ENCODE measurements at places on chromosomes 12 and 14. TPM values are rescaled to one million over a fixed set of nuclear protein-coding genes. Genes with fewer than 3 reads are reported as not detected.

DNA sequence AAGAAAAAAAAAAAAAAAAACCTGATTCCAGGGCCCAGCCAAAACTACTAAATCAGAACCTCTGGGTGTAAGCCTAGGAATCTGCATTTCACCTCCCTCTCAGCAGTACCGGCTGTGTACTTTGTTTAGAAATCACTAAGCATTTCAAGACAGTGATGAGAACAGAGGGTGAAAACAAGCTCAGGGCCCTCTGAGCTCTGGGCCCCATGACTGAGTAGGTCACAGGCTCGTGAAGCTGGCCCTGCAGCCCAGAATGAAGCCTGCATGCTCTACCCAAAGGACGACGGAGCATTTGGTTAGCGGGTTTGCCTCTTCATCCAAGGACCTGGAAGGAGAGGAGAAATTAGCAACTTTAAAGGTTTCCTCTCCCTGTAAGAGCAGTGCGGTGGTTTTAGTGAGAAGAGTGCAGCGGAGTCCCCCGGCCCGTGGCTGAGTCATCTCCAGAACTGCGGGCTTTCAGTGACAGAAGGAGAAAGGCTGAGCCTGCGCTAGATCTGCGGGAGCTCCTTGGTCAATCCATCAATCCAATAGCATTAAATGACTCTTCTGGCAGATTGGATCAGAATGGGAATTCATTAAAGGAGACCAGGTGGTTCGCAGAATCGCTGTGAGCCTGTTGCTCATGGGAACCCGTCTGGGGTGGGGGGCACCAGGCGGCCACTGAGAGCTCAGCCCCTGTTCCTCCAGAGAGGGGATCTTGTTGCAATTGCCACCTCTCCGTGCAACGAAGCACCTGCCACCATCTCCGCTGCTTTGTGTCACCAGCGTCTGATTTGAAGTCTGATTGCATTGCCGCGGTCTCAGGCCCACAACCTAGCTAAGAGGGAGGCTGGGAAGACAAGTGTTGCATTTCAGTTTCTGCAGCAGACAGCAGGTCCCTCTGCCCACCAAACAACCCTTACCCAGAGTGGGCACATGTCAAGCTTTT lies 7.3 kb downstream of the IL31 start:
- DNase-seq: no peak

GRCh38 chr12:118354903-118355302 lies 17.8 kb downstream of the TAOK3 start:
- DNase-seq: no peak

- DNase-seq: no peak
Observed at GRCh38 chr12:55407866-55408265, 7.5 kb downstream of the OR6C65 start.

DNA sequence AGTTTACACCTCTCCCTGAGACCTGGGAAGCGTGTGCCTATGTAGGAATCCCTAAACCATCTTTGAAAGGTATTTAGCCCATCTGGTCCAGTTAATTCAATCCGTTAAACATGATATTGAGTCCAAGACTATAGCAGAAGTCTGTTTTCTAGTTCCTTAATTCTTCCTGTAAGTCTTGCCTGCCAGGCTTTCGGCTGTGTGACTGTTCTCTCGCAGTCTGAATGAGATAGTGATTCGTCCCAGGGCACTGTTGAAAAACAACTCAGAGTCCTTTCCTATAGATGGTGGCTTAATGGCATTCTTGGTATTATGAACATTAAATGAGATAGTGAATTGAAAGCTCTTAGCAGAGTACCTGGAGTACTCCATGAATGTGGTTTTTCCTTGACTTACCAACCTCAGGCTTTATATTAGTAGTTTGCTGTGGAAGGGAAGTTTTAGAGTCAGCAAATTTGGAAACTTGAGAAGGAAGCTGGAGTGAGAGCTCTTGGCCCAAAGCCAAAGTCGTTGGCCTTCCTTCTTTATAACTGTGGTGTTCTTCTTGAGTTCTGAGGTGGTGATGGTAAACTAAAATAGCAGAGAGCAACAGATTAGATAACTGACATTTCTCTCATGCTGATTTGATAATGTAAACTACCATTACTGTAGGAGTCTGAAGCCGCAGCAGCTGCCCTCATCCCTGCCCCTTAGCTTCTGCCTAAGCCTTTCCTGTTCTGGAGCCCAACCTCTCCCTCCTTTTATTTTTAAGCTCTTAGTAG lies 76.5 kb downstream of the TGFB3 start:
- DNase-seq: no peak

GRCh38 chr12:68200854-68201253 lies 24.8 kb downstream of the IL26 start:
- DNase-seq: no peak

- no peak for DNase-seq
Observed at GRCh38 chr12:48281811-48282210, 68.9 kb downstream of the ZNF641 start.

DNA sequence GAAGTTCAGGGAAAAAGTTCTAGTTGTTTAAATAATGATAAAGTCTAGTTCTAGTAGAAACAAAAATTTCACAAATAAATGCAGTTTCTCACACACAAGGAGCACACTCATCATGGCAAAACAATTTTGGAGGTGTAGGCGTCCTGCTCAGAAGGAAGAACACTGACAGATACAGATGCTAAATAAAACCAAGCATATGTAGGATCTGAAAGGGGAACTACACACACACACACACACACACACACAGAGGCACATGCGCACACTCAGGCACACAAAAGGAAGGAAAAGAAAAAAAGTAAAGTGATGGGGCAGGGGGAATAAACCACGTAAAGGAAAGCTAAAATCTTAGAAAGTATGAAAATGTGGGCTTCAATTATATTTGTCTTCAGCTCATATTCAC lies 117.7 kb downstream of the SOX5 start:
- no peak for DNase-seq

GRCh38 chr12:104632724-104633201 lies 176.0 kb downstream of the CHST11 start:
- DNase-seq: no peak

DNA sequence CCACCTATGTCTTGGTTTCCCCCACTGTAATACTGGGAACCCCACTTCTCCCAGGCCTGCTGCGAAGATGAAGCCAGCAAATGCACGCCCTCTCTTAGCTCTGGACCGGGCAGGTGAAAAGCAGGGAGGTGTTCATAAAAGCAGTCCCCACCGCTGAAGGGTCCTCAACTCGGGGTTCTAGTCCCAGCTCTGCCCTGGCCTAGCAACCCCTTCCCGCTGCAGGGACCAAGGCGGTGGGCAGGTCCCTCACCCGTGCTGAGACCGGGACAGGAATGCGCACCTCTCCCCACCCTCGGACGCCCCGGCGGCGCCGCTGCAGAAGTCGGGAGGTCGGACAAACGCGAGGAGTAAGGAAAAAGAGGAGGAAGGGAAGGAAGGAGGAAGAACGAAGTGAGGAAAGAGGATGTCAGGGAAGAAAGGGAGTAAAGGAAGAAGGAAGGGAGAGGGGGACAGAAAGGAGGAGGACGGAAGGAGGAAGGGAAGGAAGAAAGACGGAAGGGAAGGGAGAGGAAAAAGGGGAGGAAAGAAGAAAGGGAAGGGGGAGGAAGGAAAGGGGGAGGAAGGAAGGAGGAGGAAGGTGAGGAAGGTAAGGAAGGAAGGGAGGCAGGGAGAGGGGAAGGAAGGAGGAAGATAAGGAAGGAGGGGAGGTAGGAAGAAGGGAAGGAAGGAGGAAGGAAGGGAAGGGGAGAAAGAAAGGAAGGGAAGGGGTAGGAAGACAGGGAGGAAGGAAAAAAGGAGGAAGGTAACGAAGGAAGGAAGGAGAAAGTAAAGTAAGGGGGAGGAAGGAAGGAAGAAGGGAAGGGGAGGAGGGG lies 701 bp downstream of the SPRING1 start:
- DNase-seq: no peak

Gene SLC39A5
- total RNA-seq: not detected

Gene AQP5
- total RNA-seq: 0.07 TPM

DNA sequence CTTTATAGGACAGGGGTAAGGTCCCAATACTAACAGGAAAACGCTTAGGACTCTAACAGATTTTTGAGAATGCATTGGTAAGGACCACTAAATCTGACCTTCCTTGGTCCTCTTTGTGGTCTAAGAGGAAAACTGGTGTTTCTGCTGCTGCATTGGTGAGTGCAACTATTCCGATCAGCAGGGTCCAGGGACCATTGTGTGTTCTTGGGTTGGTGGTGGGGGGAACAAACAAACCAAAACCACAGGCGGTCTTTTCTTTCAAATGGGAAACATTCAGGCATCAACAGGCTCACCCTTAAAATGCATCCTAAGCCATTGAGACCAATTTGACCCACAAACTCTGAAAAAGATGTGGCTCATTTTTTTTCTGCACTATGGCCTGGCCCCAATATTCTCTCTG lies 20.7 kb downstream of the EPYC start:
- DNase-seq: no peak

Gene ZDHHC22
- under 0.01 TPM for total RNA-seq

Gene CLEC2D
- 0.42 TPM for total RNA-seq

DNA sequence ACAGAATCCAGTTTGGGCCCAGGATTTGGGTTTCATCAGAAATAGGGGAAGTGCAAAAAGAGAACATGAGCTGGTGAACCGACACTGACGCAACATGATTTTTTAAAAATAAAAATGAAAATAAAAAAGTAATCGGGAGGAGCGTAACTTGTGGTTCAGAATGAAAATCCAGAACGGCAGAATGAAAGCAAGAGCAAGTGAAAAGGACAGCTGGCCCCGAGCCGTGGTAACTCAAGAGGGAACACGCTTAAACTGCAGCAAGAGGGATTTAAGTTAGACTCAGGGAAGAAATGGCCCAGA lies 1.6 kb downstream of the SLC6A12 start:
- no peak for DNase-seq

GRCh38 chr12:123971770-123972456 lies 718 bp downstream of the CCDC92 start:
- DNase-seq: no peak

Gene COX8C
- total RNA-seq: not detected

GRCh38 chr14:61992139-61992538 lies 229.9 kb downstream of the SNAPC1 start:
- no peak for DNase-seq
